ENCODE measurements at places on chromosomes 1 and 21. TPM values are rescaled to one million over a fixed set of nuclear protein-coding genes. Genes with fewer than 3 reads are reported as not detected.

- DNase-seq, result no peak
Observed at GRCh38 chr21:45632160-45632559, 11.4 kb upstream of the PCBP3 start.

DNA sequence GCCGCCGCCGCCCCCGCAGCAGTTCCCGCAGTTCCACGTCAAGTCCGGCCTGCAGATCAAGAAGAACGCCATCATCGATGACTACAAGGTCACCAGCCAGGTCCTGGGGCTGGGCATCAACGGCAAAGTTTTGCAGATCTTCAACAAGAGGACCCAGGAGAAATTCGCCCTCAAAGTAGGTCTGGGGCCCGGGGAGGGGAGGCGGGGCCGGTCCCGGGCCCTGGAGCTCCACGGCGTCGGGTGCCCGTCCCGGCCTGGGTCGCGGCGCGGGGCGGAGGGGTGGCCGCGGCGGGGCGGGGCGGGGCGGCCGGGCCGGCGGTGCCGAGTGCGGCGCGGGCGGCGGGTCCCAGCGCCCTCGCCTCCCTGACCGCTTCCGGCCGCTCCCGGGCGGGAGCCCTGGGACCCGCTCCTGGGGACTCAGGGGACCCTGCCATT lies 646 bp downstream of the MAPKAPK2 start:
- DNase-seq, result no peak

DNA sequence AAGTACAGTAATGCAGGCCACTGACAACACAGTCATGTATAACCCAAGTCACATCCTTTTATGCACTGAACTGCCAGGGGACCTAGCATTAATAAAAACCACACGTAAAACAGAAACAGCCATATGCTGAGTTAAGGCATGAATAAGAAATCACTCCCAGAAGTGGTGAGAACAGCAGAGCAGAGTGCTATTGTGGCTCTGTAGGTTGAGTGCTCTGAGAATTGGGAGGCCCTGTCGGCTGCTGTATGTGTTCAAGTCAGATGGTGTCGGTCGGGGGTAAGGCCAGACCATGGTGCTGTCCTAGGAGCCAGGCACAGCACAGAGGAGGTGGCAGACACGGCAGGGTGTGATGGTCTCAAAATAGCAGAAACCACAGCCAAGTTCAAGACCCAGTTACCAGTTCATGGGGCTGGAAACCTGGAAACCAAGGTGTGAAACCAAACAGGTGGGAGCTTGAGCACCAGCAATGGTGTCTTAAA lies 126.6 kb upstream of the COA6 start:
- no peak for DNase-seq

Gene C1orf87
- total RNA-seq, result not detected

DNA sequence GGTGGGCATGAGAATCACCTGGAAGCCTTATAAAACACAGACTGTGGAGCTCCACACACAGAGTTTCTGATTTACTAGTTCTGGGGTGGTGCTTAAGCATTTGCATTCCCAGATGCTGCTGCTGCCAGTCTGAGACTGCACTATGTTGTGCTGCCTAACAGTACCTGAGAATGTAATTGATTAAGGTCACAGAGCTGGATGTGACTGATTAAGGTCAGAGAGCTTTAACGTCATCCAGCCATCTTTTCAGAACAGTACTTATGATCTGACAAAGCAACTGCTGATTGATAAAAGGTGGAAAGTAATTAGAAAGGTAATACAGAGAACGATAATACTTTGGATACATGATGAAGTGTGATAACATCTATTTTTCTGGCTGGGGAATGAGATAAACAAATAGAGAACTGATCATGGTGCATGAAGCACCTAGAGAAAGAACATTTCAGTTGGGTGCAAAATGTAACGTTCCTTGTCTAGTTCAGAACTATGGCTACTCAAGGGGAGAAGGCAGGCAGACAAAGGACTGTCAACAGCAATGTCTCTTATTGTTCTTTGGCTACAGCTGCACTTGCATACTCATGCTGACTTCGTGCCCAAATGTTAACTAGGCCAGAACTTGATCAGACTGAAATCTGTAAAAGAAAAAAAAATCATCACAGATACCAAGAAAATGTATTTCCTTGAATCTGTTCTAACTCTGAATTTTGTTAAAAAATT lies 3.7 kb upstream of the UCK2 start:
- DNase-seq, result no peak

DNA sequence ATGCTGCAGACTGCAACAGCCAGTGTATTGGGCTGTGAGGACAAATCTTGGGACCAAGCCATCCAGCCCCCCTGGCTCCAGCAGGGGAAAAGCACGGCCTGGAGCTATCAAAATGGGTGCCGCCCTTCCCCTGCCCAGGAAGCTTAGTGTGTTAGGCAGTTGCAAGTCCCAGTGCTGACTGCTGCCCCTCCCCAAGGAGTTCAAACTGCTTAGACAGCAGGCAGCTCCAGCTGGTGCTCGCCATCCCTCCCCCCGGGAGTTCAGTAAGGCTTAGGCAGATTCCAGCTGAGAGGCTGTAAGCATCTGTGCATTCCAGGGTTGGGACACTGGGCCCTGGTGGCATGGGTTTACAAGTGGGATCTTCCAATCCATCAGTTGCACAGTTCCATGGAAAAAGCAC lies 579.6 kb upstream of the NR5A2 start:
- DNase-seq, result no peak

Gene ELAVL4
- not detected for total RNA-seq

- DNase-seq, result no peak
Observed at GRCh38 chr1:20076710-20077461, 6.9 kb downstream of the PLA2G5 start.

GRCh38 chr1:224521904-224522734 lies 87.5 kb upstream of the WDR26 start:
- no peak for DNase-seq

DNA sequence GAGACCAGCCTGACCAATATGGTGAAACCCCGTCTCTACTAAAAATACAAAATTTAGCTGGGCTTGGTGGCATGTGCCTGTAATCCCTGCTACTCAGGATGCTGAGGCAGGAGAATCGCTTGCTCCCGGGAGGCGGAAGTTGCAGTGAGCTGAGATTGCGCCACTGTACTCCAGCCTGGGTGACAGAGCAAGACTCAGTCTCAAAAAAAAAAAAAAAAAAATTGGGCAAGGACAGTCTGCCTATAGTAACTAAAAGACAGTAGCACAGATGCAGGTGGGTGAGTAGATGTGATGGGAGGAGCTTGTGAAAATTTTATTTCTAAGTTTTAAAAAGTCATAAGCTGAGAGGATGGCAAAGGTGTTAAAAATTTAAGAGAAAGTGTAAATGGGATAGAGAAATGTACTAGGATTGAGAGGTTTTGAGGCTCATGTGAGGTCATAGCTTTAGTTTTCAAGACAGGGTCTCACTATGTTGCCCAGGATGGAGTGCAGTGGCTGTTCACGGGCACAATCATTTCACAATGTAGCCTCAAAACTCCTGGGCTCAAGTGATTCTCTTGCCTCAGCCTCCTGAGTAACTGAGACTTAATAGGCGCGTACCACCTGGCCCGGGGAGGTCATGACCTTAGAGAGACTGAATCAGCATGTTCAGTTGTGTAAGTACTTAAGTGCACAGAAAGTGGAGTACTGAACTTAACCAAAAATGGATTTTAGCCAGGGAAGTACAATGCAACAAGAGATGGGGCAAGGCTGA lies 33.7 kb downstream of the PTP4A2 start:
- DNase-seq, result peak; percentile 84

Gene GUCA2B
- total RNA-seq, result not detected

GRCh38 chr1:204647114-204647804 lies 38.3 kb downstream of the LRRN2 start:
- peak; percentile 65 for DNase-seq

Gene MRTO4
- 21.9 TPM for total RNA-seq

- no peak for DNase-seq
Observed at GRCh38 chr1:190942475-190942874, 464.8 kb upstream of the BRINP3 start.

Gene TMEM269
- under 0.01 TPM for total RNA-seq

Gene SMCP
- not detected for total RNA-seq

DNA sequence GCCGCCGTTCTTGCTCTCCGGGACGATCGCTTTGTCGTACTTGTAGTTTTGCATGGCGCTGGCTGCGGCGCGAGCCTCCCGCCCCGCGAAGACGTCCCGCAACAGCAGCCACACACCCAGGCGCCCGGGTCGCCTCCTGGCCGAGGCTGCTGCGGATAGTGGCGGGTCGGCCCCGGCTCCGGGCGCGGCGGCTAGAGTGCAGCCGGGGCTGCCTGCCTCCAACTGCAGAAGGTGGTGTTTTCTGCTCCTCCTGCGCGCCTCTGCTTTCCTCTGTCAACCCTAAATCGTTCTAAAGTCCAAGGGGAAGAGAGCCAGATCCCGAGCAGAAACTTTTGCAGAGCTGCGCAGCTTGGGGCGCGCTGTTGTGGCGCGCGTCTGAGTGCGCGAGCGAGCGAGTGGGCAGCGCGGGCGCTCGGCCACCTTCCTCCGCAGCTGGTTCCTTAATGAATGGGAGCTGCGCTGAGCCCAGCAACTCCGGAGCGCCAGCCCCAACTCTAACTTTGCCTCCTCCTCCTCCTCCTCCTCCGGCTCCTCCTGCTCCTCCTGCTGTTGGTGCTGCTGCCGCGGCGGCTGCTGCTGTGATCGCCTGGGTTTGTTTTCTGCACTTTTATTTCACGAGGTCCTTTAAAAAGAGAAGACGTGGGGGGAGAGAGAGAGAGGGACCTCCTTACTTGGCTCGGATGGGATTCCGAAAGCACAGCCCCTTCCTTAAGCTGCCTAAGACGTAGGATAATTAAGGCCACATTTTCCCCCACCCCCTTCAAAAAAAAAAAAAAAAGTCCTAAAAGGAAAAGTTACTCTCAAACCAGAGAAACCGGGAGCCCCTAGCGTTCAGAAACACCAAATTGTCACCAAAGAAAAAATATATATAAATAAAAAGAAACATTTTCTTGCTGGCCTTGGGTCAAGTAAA lies at the start of gene PLPP3:
TSS of gene PLPP3 (minus strand) at position 601 of the 913 bp plus-strand sequence. CDS start at position 54, 547 bp downstream.
- DNase-seq, result peak; percentile 89

GRCh38 chr1:48924099-48924498 lies 147.4 kb upstream of the BEND5 start:
- DNase-seq, result no peak

Gene H6PD
- 27.2 TPM for total RNA-seq

GRCh38 chr1:235659186-235659771 lies 9.7 kb upstream of the GNG4 start:
- DNase-seq, result no peak

Gene APP
- 376 TPM for total RNA-seq

Gene SH2D1B
- total RNA-seq, result not detected

GRCh38 chr1:162627662-162628296 lies 4.5 kb upstream of the DDR2 start:
- DNase-seq, result peak; percentile 52

DNA sequence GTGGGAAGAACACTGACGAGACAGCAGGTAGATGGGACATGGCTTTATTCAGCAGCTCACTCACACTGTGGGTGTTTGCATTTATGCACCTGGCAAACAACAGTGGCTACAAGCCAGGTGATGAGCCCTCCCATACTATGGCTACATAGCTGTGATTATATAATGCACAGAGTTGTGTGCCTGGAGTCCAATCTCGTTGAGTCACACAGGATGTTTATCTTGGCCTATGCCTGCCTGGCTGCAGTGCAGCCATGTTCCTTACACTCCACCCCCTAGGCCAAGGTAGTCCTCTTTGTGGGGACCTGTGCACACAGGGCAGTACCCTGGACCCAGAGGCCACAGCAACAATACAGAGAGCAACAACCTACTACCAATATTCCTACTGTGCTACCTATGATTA lies 1643.8 kb downstream of the MRPL39 start:
- no peak for DNase-seq

DNA sequence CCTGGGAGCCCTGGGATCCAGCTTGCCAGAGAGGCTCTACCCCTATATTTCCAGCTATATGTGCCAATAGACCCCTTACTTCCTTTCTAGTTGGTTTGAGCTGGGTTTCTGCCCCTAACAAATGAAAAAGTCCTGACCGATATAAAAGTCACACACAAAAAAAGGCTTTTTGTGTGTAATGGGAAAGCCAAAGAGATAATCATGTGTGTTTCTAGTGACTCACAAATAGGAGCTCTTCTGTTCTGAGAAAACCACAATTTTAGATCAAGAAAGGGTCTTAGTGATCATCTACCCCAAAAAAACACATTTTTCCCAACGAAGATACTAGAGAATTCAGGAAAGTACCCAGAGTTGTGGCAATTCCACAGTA lies 23.0 kb upstream of the PLEKHA6 start:
- no peak for DNase-seq
